ENCODE measurements at places on chromosomes 3 and 15.

DNA sequence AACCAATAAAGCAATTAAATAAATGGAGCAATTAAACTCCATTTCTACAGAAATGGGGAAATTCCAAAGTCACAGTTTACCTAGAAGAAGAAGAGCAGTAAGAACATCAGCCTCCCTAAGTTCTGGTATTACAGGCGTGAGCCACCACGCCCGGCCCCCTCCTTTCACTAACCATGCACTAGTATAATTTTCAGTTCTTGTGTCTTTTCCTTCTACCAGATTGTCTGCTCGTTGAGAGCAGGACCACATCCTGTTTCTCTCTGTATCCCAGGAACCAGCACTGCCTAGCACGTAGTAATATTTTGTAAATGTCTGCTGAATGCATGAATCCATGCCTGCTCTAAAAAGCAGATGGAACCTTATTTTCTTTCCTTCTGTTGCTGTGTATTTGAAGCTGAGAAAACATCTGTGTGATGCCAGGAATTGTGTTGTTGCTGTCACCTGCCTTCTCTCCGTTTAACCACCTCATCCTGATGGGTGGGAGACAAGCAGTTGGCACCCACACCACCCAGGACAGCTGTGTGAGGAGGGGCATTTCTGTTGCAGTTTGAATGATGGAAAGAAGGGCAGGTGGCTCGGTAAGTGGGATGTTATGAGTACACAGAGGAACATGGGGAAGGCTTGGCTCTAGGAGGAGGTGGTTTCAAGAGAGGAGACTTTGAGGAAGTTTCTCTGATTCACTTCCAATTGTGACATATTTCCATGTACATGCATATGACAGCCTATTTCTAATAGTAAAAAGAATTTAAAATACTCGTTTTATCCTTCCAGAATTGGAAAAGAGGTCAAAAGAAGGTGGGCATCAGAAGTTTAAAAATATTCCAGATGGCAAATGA is 30.1 kb downstream of the PXYLP1 start:
- DNase-seq = no peak

DNA sequence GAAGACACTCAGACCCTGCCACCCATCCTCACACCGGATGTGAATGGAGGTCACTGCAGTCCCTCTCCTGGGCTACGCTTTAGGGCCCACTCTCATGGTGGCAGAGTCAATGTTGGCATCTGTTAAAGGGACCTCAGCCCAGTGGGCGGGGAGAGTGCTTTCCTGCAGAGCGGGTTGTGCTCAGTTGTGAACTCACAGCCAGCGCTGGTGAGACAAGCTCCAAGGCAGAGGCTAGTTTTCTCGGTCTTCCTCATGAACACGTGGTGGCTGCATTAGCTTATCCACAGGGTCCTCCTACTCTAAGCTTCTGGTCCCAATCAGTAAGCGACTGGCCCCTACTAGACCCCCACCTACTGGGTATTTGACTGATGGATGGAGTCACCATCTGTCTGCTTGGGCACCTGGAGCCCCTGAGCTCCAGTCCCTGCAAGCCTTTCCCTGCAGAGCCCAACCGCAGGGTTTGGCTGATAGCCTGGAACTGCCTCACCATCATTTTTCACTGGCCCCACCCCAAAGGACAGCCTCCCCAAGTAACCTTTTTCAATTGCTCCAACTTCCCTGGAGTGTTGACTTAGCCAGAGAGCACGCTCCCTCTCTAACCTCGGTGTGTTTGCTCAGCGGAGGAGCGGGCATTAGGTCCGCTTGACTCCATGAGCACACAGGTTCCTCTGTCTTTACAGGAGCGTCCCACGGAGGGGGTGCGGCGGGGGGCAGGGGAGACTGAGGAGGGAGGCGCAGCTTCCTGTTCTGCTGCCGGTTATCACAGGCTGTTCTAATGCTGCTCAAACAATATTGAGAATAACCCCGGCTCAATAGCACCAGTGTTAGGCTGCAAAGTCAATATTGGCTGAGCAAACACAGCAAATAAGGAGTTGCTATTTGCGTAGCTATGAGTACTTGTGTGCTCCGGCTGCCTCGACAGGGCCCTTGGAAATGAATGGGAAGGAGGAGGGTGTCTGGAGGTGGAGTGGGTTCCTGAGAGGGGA is 141.7 kb downstream of the RPLP1 start:
- DNase-seq = no peak

GRCh38 chr15:39100106-39100660 is 480.7 kb upstream of the THBS1 start:
- no peak for DNase-seq

DNA sequence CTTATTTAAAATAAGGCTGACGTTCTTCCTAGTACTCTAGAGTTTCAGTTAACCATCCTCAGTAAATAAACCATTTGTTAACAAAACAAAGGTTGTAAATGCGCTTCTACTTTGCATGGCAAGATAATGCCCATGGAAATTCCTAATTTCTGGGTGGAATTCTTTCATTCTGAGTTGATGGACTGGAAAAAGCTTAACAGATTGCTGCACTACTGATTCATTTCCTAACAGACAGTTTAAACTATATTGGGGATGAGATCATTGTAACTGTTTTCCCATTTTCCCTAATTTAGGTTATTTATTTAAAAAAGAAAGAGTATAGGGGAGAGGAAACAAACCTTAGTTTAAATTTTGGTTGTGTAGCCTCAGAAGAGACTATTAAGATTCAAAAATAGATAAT is 342.2 kb downstream of the NLGN1 start:
- no peak for DNase-seq

DNA sequence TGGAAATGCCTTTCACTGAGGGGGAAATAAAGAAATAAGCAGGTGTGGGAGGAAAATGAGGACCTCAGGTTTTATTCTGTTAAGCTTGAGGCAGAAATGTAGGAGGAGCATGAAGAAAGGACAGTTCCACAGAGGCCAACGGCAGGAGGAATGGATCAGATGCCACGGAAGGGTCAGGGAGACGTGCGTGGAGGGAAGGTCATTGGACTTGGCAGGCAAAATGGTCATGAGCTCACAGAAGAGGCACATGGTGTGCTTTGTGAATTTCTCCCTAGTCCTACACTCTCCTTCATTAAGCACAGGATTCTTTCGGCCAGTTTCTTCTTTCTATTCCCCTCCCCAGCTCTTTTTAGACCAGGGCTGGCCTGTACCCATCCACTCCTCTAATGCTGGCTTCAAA is 32.5 kb upstream of the THSD4 start:
- no peak for DNase-seq

- no peak for DNase-seq
Measured at GRCh38 chr3:53824795-53825194, 21.4 kb downstream of the CHDH start.

- DNase-seq = no peak
Measured at GRCh38 chr3:17047162-17047561, 162.4 kb downstream of the PLCL2 start.

DNA sequence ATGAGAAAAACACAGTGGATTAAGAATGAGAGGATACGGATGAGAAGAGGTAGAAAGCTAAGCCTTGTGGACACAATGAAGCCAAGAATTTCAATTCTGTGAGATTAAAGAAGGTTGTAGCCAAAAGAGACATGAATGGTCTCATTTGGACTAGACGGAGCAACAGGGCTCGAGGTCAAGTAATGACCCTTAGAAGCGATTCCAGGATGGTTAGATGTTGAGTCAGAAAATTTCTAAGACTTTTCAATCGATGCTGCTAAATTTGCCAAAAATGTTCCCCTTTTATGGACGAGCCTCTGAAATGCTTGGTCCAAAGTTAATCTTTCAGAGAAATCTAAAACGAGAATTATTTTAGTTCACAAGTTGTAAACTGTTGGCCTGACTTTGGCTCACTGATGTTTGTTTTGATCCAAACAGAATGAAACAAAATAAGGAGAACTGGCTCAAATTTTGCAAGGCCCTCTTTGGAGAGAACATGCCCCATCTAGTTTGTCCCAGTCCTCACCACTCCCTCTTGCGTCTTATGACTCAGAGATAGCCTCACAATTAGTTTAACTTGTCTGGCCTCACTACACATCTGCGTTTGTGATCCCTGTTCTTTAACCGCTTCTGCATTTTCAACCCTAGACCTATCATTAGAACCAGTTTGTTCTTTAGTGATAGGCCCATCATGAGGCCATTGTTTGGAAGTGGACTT is 235.5 kb downstream of the PDZRN3 start:
- DNase-seq = no peak

- no peak for DNase-seq
Measured at GRCh38 chr3:161323926-161324621, 47.2 kb downstream of the SPTSSB start.

GRCh38 chr3:131705558-131706051 is 202.8 kb upstream of the MRPL3 start:
- DNase-seq = no peak

Measured in AG09309 (cell line).